ENCODE measurements at places on chromosomes 2 and 18.
A peak's percentile ranks its signal among the peaks of the same experiment; 100 is the strongest.

GRCh38 chr2:37816686-37817085 lies 108.4 kb upstream of the RMDN2 start:
- DNase-seq, result no peak

DNA sequence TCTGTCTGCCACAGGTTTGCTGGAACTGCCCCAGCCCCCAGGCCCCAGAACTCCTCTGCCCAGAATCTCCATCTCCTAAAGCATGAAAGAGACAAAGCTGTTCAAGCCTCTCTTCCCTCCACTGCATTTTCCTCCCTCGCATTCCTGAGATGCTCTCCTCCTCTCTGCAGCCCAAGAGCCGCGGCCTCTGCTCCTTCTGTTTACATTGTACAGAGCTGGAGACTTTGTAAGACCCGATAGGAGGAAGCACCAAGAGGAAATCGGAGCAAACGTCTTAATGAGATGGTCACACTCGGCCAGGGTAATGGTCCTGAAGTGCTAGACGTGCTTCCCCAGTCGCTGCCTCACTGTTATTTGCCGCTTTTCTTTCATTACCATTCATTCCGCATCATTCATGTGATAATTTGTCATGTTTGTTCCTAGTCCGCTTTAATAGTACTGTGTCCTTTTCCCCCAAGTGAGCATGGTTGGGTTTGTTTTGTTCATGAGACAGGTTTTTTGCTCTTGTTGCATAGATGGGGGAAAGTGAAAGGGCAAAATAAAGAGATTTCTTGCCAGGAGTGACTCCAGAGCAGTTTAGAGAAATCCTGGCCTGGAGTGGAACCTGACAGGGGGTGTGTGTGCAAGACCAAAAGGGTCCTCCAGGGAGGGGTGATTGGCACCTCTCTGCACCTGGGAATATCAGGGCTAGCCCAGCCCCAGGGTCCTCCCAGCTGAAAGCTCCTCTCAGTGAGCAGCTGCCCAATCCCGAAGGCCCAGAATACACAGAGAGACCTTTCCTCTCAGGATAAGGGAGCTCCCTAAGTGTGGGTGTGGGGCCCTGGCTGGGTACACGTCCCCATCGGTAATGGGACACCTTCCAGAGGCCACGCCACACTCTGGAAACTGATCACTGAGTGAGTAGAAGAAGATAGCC lies 44.9 kb upstream of the ID2 start:
- DNase-seq, result no peak

DNA sequence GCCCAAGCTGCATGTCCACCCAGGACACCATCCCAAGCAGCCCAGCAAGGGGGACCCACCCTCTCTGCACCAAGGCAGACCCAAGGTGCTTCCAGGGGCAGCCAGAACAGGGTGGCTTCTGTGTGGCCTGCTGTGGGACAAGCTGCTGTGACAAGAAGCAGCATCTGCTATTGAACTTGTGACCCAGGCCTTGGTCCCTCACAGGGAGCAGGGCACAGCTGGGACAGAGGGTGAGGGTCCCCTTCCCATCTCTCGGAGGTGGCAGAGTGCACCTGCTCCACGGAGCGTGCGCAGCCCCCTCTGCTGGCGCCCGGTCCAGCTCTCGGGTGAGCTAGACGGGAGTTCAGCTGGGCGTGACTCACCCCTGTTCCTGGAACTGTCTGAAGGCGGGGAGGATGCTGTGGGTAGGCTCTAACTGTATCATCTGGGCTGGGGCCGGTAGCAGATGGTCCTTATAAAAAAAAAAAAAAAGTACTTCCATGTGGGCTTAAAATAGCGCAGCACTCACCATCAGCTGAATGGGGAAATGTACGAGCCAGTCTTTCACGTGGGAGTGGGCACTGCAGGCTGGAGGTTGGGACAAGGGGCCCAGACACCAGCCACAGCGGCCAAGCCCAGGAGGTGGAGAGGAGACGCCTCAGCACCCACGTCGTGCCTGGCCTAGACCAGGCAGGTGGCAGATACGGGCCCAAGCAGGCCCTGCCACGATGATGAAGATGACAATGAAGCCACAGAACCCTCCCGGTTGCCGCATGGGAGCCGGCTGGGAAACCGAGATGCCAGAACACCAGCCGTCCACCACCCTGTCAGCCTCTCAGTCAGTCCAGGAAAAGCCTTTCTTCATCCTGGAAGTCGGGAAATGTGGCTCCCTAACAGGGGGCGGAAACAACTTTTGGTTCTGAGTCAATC lies 136.8 kb upstream of the ID2 start:
- DNase-seq, result no peak

- no peak for DNase-seq
These were observed 36.4 kb downstream of the PKDCC start for GRCh38 chr2:42084231-42084671.

DNA sequence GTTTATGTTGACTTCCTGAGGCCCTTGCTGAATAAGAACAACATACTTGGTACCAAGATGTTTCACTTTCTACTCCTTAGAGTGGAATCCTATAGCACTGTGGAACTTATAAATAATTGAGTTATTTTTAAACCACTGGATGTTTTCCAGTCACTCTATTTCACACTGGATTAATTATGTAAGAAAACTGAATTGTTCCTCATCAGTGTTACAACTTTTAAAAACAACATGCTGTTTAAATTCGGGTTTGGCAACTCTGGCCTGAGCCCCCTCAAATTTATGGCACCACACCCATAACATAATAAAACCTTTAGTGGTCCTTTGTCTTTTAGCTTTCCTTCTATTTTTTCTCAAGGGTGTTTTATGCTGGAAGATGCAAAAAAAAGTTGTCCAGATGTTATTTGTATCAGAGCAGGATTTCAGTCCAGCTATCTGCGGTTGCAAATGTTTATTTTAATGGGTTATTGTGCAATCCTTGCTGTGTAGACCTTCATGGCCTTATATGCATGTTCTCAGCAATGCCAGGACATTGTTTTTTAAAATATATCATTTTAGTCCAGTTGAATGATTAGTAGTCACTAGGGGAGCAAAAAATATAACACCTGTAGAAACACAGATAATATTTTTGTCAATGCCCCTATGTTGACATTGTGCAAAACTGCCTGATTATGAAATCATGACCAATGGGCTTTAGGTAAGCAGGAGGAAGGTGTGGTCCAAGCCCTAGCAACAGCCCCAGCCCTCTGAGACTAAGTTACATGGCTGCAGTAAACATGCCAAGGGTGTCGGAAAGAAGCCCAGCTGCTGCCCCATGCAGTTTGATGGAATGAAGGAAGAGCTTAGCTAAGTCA lies 638.0 kb upstream of the ZEB2 start:
- peak; percentile 20 for DNase-seq

GRCh38 chr18:58579561-58580047 lies 49.3 kb downstream of the ALPK2 start:
- no peak for DNase-seq

All from right lobe of liver (tissue), 6 donors.